ENCODE measurements at places on chromosomes 4 and X. TPM values are rescaled to one million over a fixed set of nuclear protein-coding genes. Genes with fewer than 3 reads are reported as not detected.
A peak's percentile ranks its signal among the peaks of the same experiment; 100 is the strongest.

Gene TLL1
- total RNA-seq = not detected

Gene ADAMTS3
- total RNA-seq = not detected

Gene RBMX
- total RNA-seq = 239 TPM

Gene LANCL3
- 0.45 TPM for total RNA-seq

Gene FSTL5
- not detected for total RNA-seq

Gene INTS6L
- total RNA-seq = 20.2 TPM

Gene AFP
- not detected for total RNA-seq

DNA sequence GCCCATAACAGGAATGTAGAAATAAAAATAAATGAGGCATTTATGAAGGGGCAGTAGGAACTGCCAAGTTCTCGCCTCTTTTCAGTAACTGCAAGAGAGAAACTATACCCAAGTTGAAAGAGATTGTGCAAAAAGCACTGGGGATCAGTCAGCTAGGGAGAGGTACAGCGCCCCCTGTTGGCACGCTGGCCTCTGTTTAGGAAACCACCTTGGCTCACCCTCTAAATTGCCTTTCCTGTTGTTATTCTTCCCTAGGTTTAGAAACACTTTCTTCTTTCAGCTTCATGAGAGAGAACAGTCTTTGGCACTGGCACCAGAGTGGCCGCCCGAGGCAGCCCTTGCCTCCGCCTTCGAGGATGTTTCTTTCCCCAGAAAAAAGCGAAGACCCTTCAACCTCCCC lies 348.5 kb downstream of the MID1IP1 start:
- no peak overlapping the region for H3K4me3 ChIP-seq
- H3K36me3 ChIP-seq = no peaks in the 10 kb centered on the region
- DNase-seq = peak; percentile 44
- H3K4me1 ChIP-seq = no peaks in the 10 kb centered on the region
- H3K27ac ChIP-seq = no peak overlapping the region

GRCh38 chr4:180058691-180059215 lies 2184.4 kb upstream of the TENM3 start:
- H3K4me1 ChIP-seq = peaks cover 3% of the 10 kb centered on the region
- peaks cover 27% of the 10 kb centered on the region for H3K27me3 ChIP-seq
- no peak overlapping the region for H3K4me3 ChIP-seq
- H3K27ac ChIP-seq = no peak overlapping the region
- DNase-seq = no peak

DNA sequence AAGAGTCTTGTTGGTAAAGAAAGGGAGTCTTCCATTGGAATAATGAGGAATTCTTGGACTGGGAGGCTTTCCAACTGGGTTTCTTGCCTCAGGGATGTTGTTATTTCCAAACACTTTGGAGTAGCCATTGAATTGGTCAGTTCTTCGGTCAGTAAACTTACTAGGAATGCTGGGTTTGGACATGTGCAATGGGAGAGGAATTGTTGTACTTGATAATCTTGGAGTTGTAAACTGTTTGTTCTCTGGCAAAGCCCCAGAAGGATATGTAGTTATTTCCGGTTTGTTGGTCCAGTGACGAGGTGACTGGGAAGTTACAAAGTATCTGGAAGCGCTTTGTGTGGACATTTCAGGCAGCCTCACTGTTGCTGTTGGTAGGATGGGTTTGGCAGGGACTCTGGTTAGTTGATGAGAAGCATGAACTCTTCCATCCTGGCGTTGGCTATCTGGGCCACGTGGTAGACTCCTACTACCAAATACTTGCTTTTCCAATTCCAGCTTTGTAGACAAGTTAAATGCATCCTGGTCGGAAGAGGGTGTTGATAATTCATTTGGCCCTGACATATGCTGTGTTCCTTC lies 25.9 kb downstream of the MXRA5 start:
- no peak for DNase-seq
- no peaks in the 10 kb centered on the region for H3K36me3 ChIP-seq
- no peak overlapping the region for H3K4me3 ChIP-seq
- H3K4me1 ChIP-seq = no peaks in the 10 kb centered on the region

DNA sequence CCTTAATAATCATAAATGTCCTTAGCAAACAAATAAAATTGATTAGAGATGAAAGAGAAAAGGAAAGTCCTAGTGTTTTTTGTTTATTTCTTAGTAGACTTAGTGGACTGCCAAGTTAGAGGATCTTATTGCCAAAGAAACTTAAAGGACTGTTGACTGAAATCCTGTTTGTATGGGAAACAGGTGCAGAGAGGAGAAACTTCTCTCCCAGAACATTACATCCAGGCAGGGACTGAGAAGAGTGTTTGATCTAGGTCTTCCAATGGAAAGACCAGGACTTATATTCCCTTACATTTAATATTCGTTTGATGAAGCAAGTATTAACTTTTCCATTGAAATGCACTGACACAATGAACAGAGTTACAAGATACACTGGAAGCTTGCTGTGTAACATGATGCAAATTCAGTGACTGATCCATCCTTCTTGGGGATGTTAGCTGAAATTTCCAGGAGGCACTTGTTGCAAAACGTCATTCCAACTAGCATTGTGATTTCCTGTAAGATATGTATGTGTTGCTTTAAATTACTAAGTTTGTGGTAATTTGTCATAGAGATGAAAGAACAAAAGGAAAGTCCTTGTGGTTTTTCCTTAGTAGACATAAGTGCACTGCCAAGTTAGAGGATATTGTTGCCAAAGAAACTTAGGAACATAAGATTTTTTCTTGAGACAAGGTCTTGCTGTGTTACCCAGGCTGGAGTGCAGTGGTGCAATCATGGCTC lies 505.6 kb downstream of the STIM2 start:
- no peak overlapping the region for H3K27ac ChIP-seq
- no peak for DNase-seq
- H3K27me3 ChIP-seq = no peaks in the 10 kb centered on the region

DNA sequence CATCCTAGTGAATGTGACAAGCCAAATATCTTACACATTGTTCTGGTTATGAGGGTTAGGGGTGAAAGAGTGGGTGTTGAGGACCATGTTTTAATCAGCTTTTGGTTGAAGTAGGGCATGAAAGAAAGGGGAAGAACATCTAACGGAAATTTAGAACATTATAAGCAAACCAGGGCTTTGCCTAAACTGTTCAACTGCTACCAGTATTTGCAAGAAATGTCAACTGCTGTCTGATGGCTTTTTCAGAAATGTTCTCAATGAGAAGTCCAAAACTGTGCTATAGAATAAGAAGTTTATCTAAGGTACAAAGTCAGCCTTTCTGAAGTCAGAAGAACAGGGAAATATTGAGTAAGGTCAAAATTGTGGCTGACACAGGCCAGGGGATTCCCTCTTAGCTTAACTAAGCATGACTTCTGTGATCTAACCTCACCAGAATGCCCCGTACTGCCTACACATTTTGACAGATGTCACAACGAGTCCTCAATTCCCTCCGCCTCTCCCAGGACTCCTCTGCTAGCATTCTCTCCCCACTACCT lies 67.1 kb downstream of the DTHD1 start:
- H3K36me3 ChIP-seq = peaks cover 4% of the 10 kb centered on the region
- DNase-seq = no peak
- H3K27me3 ChIP-seq = no peaks in the 10 kb centered on the region
- peak overlapping the region; percentile 66 for H3K27ac ChIP-seq
- peaks cover 10% of the 10 kb centered on the region for H3K4me1 ChIP-seq
- H3K4me3 ChIP-seq = no peak overlapping the region

- no peaks in the 10 kb centered on the region for H3K36me3 ChIP-seq
- no peaks in the 10 kb centered on the region for H3K4me1 ChIP-seq
- H3K27me3 ChIP-seq = peaks cover 1% of the 10 kb centered on the region
- H3K27ac ChIP-seq = no peak overlapping the region
- DNase-seq = no peak
- H3K4me3 ChIP-seq = no peak overlapping the region
These were observed 141.0 kb downstream of the STK32B start for GRCh38 chr4:5192271-5192670.

DNA sequence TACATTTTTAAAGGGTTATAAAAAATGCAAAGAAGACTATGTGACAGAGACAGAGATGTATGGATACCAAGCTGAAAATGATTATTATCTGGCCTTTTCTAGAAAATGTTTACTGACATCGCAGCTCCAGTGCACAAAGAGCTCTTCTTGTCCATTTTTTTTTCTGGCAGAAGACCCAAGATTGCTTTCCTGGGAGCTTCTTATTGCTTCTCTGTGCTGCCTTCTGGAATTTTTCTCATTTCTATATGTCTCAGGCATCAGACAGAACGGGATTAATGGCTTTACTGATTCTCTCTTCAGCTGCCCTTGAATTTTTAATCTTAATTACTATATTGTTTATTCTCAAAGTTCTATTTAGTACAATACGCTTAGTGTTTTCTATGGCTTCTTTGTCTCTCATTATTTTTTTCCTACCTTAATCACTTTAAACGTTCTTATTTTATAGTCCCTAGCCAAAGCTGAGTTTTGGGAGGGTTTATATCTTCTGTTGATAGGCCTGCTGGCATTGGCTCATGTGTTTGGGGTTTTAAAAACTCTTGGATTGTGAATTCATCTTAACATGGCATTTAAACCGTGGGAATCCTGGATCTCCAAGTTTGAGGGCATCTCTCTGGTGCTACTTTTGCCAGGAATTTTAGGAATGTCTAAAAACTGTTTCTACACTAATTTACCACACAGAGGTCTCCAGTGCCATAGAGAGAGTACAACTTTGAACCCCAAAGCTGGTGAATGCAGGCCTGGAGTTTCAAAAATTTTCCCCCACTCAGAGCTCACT lies 138.9 kb upstream of the LNX1 start:
- H3K36me3 ChIP-seq = no peaks in the 10 kb centered on the region
- H3K4me1 ChIP-seq = no peaks in the 10 kb centered on the region
- H3K4me3 ChIP-seq = no peak overlapping the region

GRCh38 chrX:122583551-122583950 lies 600.5 kb upstream of the GRIA3 start:
- no peak overlapping the region for H3K4me3 ChIP-seq
- no peaks in the 10 kb centered on the region for H3K4me1 ChIP-seq
- no peak overlapping the region for H3K27ac ChIP-seq
- no peak for DNase-seq

GRCh38 chr4:76965866-76966579 lies 16.5 kb downstream of the SEPTIN11 start:
- peaks cover 4% of the 10 kb centered on the region for H3K4me1 ChIP-seq
- H3K36me3 ChIP-seq = no peaks in the 10 kb centered on the region
- no peak for DNase-seq
